ENCODE measurements at places on chromosomes 6 and 20. TPM values are rescaled to one million over a fixed set of nuclear protein-coding genes. Genes with fewer than 3 reads are reported as not detected.

Gene STX11
- 1.5 TPM for total RNA-seq

Gene GLP1R
- total RNA-seq: not detected

Gene NFATC2
- total RNA-seq: under 0.01 TPM

Gene HEY2
- total RNA-seq: not detected
